ENCODE measurements at places on chromosomes 3 and 15.

DNA sequence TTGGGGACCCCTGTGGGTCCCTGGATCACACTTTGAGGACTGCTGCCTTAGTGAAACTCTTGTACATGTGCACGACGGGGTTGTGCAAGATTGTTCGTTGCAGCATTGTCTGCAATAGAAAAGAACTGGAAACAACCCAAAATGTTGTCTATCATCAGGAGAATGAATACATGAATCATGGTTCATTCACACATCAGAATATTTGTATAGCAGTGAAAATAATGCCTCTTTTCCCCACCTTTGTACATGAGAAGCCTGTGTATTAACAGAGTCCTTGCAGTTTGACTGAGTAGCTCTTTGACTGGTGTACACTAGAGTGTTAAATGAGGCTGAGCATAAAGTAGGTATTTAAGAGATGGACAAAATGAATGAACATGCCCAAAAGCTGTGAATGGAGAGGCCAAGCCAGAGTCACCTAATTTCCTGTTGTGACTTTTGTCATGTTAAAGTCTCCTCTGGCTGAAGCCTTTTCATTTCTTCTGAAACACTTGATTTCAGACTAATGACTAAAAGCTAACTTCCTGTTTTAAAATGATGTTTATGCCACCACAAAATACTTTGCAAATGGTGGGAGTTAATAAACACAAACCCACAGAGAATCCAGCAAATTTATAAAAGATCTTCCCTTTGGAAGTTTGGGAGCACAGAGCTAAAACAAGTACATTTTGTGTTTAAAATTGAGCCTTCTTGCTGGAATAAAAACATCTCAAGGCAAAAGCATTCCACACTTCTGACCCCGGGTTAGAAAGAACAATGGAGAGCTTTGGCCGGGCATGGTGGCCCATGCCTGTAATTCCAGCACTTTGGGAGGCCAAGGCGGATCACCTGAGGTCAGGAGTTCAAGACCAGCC lies 20.6 kb upstream of the USP3 start:
- peak; percentile 89 for DNase-seq

DNA sequence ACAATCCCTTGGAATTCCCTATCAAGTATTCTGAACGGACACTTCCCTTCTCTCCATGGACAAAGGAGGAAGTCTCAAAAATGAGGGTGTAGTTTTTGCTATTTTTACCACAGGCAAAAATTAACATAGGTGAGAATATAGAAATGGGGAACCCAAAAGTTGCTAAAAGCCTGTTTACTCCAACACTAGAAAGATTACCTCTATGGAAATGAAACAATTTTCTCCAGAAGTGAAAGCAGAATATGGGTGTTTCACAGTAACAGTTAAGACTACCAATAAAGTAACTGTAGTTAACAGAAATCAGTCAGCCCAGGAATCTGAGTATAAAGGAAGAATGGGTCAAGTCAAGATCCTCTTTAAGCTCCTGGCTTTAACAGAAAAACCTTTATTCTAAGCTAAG lies 9.3 kb downstream of the TRA2B start:
- DNase-seq = no peak

DNA sequence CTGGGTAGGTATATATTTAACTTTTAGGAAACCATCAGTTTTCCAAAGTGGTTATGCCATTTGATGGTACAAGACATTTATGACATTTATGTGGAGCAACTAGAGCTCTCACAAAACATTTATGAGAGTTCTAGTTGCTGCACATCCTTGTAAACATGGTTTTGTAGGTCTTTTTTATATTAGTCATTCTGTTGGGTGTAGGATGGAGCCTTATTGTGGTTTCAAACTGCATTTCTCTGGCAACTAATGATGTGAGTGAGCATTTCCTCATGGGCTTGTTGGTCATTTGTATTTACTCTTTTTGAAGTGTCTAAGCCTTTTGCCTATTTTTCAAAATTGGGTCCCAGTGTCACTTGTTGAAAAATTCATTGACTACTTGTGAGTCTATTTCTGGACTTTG lies 45.7 kb upstream of the MGLL start:
- peak; percentile 52 for DNase-seq

- peak; percentile 48 for DNase-seq
Measured at GRCh38 chr3:9955067-9955502, 2.9 kb upstream of the PRRT3 start.

- no peak for DNase-seq
Measured at GRCh38 chr3:129950318-129951046, 24.0 kb upstream of the TRH start.

GRCh38 chr15:62698646-62699045 lies 343.9 kb upstream of the TPM1 start:
- no peak for DNase-seq

Data from choroid plexus epithelial cell (primary cell).